Stimulated activated CD4-positive, alpha-beta T cell treated with anti-CD3 and anti-CD28 coated beads, TNF-alpha, amount 100 ng/mL, for 48 hours (primary cell): ENCODE measurements at places on chromosomes 16 and 17.

- no peak for DNase-seq
These were observed 297.3 kb downstream of the ABCC12 start for GRCh38 chr16:47858333-47858982.

- no peak for DNase-seq
These were observed 16.3 kb upstream of the PNPO start for GRCh38 chr17:47924785-47925677.

GRCh38 chr17:37480427-37480826 lies 9.3 kb upstream of the DUSP14 start:
- DNase-seq, result no peak

GRCh38 chr16:26335236-26335853 lies 643.6 kb downstream of the HS3ST4 start:
- no peak for DNase-seq

GRCh38 chr16:19984135-19984534 lies 89.6 kb downstream of the GPR139 start:
- no peak for DNase-seq

GRCh38 chr17:39929646-39930407 lies 2.3 kb downstream of the LRRC3C start:
- DNase-seq, result no peak

- no peak for DNase-seq
These were observed 4.9 kb upstream of the RASD1 start for GRCh38 chr17:17500999-17501605.

- no peak for DNase-seq
These were observed 498 bp upstream of the CLEC10A start for GRCh38 chr17:7080456-7081041.

DNA sequence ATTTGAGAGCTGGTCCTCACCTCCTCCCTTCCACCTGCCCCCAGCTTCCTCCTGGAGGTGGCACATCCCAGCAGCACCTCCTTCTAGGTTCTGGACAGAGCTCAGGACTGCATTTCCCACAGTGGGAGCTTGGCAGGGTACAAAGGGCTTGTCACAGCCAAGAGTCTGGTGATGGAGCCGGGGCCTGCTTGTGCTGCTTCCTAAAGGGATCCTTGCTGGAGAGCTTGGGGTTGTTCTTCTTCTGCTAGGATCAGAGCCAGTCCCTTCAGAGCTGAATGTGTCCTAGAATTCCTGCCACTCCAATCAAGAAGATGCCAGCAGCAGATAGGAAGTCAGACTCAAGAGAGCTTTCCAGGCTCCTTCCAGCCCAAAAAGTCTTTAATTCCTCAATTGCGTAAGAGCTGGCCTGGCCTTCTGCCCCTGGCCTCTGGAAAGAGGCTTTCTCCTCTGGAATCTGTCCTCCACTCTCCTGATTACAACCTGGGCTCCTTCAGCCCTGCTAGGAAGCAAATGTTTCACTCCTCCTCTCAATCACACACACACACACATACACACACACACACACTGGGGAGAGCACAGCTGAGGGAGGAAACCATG lies 4.4 kb downstream of the CD300E start:
- DNase-seq, result no peak

DNA sequence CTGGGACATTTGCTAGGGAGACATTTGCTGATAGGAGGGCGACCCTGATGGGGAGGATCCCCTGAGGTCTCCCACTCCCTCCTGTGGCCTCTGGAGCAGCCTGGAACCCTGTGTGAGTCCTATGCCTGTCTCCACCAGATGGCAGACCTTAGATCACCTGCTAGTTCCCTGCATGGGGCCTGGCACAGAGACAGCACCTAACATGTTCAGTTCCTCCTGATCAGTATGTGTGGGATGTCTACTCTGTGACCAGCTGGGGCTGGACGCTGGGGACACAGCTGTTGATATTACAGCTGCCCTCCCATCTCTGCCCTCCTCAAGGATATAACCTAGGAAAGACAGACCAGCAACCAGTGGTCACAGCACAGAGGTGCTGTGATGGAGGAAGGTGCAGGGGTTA lies 1.1 kb upstream of the ADCY7 start:
- no peak for DNase-seq

GRCh38 chr17:7019367-7019766 lies 3.5 kb upstream of the BCL6B start:
- no peak for DNase-seq

GRCh38 chr16:57024894-57025680 lies 35.7 kb downstream of the NLRC5 start:
- DNase-seq, result no peak

DNA sequence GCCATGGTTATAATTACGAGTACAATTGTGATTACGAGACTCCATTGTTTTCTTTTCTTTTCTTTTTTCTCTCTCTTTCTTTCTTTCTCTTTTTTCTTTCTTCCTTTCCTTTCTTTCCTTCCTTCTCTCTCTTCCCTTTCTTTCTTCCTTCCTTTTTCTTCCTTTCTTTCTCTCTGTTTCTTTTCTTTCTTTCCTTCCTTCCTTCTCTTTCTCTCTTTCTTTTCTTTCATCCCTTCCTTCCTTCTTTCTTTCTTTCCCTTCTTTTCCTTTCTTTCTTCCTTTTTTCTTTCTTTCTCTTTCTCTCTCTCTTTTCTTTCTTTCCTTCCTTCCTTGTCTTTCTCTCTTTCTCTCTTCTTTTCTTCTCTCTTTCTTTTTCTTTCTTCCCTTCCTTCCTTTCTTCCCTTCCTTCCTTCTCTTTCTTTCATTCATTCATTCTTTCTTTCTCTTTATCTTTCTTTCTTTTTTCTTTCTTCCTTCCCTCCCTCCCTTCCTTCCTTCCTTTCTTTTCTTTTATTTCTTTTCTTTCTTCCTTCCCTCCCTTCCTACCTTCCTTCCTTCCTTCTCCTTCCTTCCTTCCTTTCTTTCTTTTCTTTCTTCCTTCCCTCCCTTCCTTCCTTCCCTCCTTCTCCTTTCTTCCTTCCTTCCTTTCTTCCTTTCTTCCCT lies 14.1 kb upstream of the NTN1 start:
- no peak for DNase-seq

GRCh38 chr16:79639576-79640311 lies 39.2 kb upstream of the MAF start:
- no peak for DNase-seq

- no peak for DNase-seq
These were observed 35.2 kb downstream of the SLC7A5 start for GRCh38 chr16:87834005-87834667.

DNA sequence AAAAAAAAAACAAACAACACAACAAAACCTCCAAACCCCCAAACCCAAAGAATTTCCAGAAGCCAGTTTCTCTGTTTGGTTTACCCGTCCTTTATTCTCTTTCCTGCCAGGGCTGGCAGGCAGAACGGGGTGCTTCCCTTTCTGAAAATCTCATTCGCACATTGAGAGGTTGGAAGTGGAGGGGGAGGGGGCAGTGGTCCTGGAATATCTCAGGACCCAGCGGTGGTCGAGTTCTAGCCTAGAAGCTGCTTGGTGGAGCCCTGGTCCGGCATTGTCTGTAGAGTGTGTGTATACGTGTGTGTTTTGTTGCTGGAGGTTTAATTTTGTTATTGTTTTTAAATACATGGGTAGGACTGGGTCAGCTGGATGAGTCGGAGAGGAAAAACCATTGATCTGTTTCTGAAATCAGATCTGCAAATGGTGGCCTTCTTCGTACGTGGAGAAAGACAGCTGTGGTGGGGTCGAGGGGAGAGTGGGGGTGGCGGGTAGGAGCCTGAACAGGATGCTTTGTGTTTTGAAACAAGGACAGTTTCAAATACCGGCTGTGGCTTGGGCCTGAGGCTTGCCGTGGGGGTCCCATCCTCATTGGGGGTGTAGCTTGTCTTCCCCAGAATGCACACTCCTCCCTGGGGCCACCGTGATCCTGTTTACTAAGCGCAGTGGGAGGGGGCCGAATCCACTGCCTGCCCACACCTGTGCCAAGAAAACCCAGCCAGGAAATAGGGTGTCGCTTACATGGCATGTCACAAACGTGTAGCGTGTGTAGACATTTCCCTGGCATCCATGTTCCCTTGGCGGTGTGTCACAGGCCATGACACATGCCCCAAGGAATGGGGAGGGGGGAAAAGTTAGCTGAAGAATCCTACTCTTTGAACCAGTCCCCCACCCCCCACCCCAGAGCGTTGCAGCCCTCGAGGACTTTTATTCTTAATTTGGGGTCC lies 1.6 kb downstream of the CMIP start:
- no peak for DNase-seq

GRCh38 chr16:77169650-77170236 lies 21.2 kb upstream of the MON1B start:
- peak; percentile 25 for DNase-seq

DNA sequence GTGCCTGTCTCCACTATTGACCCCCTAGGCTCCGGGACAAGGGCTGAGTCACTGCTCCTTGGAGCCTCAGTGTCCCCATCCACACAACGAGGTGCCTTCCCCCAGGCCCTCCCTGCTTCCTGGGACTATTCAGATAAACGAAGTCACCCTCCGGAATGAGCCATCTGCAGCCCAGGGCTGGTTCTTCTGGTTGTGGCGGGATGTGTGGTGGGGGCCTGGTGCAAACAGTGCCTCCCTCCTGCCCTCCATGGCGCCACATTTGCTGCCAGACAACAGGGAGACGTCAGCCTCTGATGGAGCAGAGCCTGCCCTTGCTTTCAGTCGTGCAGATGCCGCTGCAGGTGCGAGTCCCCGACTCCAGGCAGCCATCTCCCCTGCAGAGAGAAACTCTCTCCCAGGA lies 5.1 kb upstream of the KRT16 start:
- DNase-seq, result no peak

DNA sequence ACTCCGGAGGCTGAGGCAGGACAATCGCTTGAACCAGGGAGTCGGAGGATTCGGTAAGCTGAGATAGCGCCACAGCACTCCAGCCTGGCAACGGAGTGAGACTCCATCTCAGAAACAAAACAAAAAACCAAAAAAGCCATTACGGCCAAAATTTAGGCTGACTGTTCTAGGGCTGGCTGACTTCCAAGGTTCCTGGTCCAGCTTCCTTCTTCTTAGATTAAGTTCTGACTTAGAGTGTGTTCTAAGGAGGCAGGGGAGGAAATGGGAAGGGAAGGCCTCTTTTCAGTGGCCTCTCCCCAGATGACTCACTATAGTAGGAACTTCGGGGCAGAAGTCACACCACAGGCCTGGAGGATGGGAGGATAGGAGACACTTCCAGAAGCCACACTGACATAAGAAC lies 27.7 kb upstream of the CLEC18B start:
- DNase-seq, result no peak

GRCh38 chr16:77443357-77444146 lies 8.7 kb upstream of the ADAMTS18 start:
- no peak for DNase-seq

- DNase-seq, result no peak
These were observed 99.5 kb downstream of the C16orf78 start for GRCh38 chr16:49473131-49473530.

DNA sequence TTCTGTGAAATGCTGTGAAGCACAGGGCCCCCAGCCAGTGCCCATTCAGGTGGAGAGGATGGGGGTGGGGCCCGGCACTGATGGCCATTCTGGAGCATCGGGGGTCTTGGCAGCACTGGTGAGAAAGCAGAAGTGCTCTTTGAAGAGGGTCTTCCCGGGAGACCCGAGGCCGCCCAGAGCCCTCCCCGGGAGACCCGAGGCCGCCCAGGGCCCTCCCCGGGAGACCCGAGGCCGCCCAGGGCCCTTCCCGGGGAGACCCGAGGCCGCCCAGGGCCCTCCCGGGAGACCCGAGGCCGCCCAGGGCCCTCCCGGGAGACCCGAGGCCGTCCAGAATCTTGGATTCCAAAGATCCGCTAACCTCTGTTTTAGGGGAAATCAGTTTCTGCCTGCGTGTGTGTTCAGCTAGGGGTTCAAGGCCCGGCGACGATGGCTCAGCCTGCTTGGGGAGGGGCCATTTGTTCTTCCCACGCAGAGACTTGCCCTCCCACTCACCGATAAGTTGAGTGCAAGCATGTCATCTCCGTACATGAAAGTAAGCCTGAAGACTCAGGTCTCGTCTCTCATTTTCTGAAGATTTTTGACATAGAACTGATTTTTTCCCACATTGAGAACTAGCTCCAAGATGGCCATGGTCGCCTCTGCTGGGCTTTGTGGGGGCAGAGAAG lies 35.2 kb upstream of the CAPN15 start:
- DNase-seq, result no peak

DNA sequence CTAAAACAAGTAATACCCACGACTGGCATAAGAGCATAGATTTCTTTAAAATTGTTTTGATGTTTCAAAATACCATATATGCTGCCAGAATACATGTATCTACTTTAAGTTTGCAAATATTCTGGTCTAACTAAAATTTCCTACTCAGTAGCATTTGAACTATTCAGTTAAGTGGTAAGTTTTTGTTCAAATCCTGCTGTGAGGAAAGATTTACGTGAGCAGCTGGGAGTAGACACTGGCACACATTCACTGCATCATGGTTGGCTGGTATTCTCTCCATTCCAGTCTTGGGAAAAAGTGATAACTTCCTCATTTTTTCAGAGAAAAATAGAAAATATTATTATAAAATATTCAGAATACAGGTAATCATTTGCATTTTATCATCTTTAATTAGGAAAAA lies 133.6 kb downstream of the SKAP1 start:
- no peak for DNase-seq

DNA sequence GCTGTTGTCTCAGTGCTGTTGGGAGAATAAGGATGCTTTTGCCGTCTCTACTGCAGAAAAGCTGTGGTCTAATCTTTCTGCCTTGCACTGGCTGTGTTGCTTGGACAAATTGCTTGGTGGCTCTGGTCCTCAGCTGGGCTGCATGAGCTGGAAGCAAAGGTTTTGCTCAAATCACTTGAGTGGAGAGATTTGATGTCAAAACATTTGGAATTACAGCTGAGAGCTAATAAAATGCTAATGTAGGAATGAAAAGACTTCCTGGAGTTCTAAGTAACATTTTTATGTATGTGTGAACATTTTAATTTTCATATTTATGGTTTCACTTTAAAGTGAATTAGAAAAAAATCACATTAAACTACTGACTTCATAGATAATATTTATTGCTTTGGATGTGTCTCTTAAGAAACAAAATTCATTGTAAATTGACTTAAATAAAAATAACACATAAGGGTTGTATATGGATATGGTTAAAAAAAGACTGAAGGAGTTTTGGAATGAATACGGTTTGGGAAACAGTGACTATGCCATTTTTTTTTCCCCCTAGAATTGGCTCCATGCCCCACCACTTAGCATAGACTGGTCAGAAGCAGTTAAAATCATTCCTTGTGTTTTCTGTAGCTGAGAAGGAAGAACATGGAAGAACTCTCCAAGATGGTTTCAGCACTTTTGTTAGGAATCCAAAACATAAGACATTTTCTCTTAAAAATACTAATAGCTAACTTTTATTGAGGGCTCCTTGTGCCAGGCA lies 39.2 kb upstream of the FAM20A start:
- no peak for DNase-seq

DNA sequence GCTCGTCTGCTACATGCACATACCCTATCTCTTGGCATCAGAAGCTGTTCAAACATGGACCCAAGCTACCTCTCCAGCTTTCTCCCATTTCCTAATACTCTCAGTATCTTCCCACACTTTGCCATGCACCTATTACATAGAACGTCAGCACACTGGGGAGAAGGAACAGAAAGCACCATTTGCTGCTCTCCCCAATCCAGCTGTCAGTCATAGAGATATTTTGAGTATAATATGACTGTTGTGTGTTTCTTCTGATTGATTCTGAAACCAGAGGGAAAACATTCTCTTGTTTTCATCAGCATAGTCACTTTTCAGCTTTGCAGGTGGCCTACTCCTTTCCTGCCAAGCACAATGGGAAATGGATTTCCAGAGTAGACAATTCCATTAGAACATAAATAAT lies 107.1 kb downstream of the ADAMTS18 start:
- DNase-seq, result no peak
